ENCODE measurements at places on chromosomes 13 and 19.

- DNase-seq, result no peak
These were observed 5.9 kb downstream of the ADAT3 start for GRCh38 chr19:1911098-1911497.

DNA sequence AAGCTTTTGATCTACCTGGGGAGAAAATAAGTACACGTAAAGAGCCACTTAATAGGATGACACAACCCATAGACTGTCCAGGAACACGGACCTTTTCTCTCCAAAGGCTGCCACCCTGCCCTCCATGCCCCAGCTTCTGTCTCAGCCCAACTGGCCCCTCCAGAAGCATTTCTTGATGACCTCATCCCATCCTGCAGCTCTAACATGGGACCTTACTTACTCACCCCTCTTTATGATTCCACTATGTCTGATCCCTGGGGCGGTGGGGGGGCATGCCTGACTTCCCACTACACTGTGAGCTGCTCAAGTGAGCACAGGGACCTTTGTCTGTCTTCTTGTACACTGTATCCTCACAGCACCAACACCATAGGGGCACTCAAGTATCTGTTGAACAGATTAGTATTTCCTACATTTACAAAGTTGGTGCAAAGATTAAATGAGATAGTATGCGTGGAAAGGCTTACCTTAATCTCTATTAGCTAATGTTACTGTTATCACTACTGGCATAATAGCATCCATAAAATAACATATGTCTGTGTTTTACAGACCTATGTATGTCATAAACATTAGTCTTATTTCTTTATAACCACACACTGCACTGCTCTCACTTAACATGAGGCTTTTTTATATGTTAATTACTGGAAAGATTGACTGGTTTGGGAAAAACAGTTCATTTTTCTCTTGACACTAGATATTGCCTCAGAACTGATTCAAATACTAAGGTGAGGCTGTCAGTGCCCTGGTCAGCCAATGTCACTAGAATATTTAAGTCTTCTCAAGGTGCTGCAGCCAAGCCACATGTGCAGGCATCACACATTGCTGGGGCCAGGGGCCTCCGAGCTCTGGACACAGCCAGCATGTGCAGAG is 100.9 kb downstream of the FOXO1 start:
- DNase-seq, result no peak

- DNase-seq, result no peak
These were observed 99.6 kb downstream of the LIG4 start for GRCh38 chr13:108115738-108116137.

DNA sequence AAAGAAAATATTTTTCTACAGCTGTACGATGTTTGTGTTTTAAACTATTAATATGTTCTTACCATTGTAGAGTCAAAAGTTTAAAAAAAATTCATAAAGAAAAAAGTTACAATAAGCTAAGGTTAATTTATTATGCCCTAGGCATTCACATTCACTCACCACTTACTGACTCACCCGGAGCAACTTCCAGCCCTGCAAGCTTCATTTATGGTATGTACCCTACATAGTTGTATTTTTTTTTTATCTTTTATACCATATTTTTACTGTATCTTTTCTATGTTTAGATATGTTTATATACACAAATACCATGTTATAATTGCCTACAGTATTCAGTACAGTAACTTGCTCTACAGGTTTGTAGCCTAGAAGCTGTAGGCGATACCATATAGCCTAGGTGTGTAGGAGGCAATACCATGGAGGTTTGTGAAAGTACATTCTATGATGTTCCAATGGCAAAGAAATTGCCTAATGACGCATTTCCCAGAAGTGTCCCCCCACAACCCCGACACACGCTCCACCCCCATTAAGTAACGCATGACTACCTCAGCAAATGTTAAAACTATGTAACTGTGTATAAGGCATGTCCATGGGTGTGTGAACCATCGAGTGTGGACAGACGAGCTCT is 60.4 kb downstream of the SLITRK6 start:
- no peak for DNase-seq

DNA sequence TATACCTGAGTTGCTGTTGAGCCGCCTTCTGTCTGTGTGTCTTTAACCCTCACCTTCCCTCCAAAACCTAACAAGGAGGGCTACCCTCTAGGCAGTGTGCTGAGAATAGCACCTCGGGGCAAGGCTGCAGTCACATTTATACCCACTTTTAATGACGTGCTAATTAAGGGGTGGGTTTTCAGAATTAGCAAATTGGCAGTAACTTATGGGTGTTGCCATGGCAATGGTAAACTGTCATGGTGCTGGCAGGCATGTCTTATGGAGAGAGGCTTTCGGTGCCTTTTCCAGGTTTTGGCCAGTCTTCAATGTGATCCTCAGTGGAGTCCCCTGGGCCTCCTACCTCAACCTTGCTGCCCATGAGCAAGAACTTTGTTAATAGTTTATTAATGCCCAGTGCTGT is 1.2 kb upstream of the PNMA8A start:
- DNase-seq, result no peak

- peak; percentile 30 for DNase-seq
These were observed 10.0 kb downstream of the NDUFB7 start for GRCh38 chr19:14561847-14562351.

DNA sequence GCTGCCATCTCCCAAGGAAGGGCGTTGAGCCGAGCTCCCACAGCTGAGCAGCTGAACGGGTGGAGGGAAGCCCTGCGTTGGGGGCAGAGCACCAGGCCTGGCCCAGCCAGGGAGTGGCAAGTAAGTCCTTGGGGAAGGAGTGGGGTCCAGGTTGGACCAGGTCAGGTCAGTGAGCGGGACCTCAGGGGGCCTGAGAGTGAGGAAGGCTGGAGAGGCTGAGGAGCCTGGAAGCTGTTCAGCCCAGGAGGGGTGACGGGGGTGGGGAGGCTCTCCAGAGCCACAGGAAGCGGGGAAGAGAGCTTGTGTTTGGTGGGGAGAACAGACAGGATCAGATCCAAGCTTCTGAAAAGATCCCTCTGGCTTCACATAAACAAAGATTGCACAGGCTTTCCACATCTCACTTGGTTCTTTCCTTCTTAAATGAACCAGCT is 55.4 kb upstream of the ATP12A start:
- no peak for DNase-seq

DNA sequence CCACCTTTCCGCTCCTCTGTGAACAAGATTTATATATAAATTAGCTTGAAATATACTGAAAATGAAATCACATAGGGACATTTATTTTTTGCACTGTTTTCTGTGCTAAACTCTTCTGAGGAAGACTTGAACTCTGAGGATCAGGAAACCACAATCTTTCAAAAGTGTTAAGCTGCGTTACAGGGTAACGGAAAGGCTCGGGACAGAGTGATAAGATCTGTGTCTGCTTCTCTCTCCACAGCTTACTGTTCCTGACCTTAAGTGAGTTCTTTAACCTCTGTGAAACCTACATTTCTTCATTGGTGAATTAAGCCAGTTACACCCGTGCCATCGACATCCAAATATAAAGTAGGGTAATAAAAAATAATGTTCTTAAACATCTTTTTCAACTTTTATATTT is 38.9 kb downstream of the DACH1 start:
- DNase-seq, result peak; percentile 4

DNA sequence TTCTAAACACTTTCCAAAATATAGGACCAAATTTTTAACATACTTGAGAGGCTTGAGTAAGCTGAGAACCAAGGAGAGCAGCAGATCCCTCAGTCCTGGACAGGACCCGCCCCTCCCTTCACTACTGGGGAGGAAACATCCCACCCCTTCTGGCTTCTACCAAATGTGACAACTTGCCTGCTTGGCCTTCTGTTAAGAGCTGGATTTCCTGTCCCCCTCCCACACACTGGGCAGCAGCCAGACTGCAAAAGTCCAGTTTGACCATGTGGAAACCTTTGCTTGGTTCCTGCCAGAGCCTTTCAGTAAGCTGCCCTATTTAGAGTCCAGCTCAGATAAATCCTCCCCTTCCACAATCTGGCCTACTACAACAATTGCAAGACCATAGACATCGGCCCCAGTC is 84.3 kb downstream of the FGF14 start:
- no peak for DNase-seq

DNA sequence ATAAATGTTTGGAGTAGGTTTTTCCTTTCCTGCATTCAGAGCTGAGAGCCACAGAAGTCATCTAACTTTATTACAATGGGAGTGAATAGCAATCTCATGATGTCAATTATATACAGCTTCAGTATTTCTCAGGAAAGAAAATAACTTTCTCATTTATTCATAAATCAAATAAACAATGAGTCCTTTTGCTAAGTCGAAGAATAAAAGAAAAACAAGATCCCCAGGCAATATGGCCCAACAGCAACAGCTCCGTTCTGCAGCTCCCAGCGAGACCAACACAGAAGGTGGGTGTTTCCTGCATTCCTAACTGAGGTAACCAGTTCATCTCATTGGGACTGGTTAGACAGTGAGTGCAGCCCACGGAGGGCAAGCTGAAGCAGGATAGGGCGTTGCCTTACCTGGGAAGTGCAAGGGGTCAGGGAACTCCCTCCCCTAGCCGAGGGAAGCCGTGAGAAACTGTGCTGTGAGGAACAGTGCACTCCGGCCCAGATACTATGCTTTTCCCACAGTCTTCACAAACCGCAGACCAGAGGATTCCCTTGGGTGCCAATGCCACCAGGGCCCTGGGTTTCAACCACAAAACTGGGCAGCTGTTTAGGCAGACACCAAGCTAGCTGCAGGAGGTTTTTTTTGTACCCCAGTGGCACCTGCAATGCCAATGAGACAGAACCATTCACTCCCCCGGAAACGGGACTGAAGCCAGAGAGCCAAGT is 128.2 kb downstream of the SLITRK1 start:
- DNase-seq, result no peak

DNA sequence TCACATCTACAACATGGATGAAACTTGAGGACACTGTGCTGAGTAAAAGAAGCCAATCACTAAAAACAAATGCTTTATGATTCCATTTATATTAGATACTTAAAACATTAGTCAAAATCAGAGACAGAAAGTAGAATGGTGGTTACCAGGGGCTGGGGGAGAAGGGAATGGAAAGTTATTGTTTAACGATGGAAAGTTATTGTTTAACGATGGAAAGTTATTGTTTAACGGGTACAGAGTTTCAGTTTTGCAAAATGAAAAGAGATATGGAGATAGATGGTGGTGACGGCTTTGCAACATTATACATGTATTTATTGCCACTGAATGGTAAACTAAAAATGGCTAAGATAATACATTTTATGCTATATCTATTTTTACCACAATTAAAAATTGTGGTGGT is 160.6 kb downstream of the TUBA3C start:
- no peak for DNase-seq

DNA sequence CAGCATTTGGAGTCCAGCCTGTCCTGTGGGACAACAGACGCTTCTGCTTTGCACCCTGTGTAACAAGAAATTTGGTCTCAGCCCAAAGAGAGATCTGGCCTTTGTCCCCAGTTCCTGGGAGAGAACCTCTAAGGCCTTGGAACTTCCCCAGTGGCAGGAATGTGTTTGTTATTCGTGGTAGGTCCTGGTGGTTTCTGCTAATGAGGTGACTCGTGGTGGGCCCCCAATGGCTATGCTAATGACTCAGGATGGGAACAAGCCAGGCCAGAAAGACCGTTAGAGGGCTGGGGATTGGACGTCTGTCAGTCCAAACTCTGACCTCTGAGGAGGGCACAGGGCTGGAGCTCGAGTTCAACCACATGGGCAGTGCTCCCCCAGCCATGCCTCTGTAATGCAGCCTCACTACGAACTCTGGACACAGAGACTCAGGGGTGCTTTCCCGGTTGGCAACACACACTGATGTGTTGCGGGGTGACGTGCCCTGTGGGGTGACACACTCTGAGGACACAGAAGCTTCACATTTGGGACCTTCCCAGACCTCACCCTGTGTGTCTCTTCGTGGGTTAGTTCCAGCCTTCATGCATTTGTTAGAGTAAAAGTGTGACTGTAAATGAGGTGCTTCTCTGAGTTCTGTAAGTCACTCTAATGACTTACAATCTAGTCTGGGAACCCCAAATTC is 38.9 kb downstream of the TEX29 start:
- DNase-seq, result no peak

All from CD4-positive, alpha-beta T cell (primary cell).